ENCODE measurements at places on chromosomes 5 and 9.

GRCh38 chr5:117761186-117761585 lies 1186.6 kb upstream of the SEMA6A start:
- no peak for DNase-seq

DNA sequence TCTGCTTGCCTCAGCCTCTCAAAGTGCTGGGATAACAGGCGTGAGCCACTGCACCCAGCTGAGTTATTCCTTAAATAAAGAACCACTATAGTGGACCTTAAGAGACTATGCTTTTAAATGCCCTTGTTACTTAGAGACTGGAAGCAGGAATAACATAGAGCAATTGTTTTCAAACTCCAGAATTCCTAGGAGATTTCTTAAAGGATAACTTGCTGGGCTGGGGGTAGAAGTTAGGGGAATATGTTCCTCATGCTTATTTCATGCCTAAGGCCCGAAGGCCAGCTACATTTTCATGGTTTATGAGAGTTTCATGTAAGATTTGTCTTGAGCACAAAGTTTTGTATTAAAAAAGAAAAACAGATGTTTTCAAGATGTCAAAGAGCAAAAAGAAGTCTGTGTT lies 48.2 kb downstream of the CSNK1A1 start:
- DNase-seq: no peak

DNA sequence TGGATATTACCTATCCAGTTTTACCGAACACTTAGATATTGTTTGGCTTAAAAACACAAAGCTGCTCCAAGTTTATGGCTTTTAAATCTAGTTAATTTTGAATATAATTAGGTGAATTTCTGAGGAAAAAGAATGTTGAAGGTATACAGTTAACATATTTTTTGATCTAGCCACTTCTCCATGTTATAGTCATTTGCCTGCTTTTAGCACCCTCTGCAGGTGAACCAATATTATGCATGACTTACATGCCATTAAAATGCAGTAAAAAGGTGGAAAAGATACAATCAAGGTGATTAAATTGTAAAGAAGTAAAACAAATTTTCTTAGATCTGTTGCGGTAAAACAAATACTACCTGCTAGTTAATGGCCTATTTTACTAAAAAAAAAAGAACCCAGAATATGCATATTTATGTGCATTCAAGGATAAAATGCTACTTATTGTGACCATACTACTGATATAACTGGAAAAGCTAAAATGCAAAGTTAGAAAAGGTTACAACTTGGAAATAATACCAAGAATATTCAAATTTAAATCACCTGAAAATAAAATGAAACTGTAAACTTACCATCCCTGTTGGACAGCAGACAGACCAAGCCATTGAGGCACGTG lies 132.1 kb downstream of the AP3B1 start:
- DNase-seq: no peak

DNA sequence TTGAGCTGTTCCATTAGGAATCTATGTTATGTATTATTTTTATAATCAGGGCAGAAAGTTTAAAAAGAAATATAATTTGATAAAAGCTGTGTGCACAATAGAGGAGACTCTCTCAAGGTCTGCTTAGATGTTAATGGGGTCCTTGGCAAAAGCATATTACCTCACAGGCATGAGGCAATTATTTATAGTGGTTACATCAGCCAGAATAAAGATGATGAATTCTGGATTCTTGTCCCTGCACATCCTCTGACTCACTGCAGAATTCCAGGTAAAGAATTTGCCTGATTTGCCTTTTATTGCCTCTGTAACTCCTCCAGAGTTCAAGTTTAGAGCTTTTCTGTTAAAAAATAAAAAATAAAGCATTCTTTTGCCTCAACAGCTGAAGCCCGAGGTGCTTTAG lies 253.6 kb downstream of the MAST4 start:
- no peak for DNase-seq

- no peak for DNase-seq
Measured at GRCh38 chr5:1637639-1638481, 114.1 kb upstream of the LPCAT1 start.
